Stimulated activated CD4-positive, alpha-beta T cell treated with anti-CD3 and anti-CD28 coated beads, Interleukin-1b, Interleukin-23, amount 100 ng/mL, for 48 hours (primary cell): ENCODE measurements at places on chromosomes 2 and 18.

DNA sequence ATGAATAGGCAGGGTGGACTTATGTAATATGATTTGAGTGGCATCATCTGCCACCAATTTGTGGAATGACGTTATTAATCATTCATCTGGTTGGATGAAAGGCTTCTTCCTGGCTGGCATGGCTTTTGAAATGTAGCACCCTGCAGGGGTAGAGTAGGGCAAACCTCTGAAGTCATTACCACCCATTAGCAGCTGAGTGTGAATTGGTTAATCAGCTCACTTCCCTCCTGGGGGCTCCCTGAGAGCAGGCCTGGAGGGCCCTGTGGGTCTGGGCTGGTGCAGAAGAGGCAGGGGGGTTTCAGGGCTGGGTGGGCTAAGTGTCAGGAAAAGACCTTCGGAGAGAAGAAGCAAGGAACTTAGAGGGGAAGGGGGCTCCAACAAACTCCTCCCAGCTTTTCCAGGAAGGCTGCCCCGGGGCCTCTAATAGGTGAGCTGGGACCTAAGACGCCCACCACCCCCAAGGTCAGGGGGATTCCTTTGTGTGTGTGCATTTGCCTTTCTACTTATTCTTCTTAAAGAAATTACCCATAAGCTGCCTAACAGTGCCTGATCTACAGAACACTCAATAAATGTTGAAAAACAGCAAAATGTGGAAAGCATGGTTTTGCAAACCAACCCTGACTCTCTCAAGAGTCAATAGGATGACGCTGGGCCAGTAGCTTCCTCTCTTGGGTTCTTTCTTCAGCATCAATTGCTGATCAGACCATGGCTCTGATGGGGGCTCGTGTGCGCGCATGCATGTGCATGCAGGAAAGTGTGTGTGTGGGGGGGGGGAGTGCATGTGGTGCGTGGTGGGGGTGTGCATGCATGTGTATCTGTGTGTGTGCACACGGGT, 49.7 kb upstream of the ZNF516 start:
- no peak for DNase-seq

DNA sequence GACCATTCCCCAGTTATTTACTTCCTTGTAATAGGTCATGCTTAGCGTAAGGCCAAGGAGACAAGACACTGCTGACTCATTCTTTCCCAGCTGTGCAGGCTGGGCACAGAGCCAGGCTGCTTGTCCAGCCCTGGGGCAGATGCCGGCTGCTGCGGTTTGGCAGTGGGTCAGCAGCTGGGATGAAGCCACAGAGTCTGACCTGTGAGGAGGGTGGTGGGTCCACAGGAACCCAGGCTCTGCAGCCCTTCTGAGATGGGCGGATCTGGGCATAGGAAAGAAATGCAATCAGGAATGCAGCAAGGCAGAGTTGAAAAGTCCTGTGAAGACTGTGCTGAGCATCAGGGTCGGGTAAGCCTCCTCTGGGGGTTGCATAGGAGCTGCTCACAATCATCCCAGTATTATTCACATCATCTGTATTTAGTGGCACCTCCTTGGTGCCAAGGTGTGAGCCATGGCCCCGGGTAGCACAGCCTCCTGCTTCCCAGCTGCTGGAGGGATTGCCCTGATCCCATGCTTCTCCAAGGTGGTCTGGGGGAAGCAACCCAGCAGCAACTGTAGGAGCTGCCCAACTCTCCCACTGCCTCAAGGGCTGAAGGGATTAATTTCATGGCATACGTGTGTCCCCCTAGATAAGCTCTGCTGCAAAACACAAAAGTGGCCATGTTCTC, 139.0 kb downstream of the DDX1 start:
- no peak for DNase-seq

DNA sequence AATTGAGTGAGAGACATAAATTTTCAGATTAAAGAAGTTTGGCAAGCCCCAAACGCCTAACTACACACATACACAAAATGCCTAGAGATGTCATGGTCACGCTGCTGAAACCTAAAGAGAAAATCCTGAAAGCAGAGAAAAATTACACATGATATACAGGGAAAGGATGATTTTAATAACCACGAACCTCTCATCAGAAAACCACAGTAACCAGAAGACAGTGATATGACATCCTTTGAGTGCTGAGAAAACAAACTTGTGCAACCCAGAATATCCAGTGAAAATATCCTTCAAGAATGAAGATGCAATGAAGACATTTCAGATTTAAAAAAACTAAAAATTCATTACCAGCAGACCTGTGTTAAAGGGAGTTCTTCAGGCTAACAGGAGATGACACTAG, 122.4 kb upstream of the LMAN1 start:
- DNase-seq = no peak

DNA sequence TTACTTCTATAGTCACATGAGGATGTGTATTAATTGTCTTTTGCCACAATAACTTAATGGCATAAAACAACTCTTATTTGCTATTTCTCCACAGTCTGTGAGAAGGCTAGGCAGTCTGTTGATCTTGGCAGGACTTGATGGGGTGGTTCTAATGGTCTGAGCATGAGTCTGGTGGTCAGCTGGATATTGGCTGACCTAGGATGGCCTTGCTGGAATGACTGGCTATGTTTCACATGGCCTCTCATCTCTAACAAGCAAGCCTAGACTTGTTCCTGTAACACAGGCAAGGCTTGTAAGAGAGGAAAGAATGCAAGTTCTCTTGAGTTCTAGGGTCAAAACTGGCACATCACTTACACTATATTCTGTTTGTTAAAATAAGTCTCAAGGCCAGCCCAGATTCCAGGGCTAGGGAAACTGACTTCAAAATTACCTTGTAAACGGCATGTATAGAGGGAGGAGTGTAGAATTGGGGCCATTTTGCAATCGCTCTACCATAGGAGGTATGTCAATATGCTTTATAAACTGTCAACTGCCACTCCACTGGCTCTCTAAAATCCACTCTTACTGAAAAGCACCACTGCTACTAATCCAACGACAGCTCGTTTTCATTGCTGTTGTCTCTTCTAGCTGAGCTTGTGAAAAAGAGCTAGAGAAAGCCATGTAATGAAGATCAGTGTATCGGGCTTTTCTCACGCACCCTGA, 325.0 kb upstream of the PKDCC start:
- no peak for DNase-seq

GRCh38 chr2:240451108-240451611, 15.7 kb downstream of the GPC1 start:
- no peak for DNase-seq

GRCh38 chr18:55323051-55323994, 264.7 kb downstream of the TCF4 start:
- no peak for DNase-seq

GRCh38 chr2:196502386-196502785, 137.1 kb upstream of the CCDC150 start:
- no peak for DNase-seq

- no peak for DNase-seq
Measured at GRCh38 chr18:45981821-45982220, 14.7 kb upstream of the EPG5 start.

- DNase-seq = no peak
Measured at GRCh38 chr18:50627594-50628532, 68.0 kb downstream of the MAPK4 start.

DNA sequence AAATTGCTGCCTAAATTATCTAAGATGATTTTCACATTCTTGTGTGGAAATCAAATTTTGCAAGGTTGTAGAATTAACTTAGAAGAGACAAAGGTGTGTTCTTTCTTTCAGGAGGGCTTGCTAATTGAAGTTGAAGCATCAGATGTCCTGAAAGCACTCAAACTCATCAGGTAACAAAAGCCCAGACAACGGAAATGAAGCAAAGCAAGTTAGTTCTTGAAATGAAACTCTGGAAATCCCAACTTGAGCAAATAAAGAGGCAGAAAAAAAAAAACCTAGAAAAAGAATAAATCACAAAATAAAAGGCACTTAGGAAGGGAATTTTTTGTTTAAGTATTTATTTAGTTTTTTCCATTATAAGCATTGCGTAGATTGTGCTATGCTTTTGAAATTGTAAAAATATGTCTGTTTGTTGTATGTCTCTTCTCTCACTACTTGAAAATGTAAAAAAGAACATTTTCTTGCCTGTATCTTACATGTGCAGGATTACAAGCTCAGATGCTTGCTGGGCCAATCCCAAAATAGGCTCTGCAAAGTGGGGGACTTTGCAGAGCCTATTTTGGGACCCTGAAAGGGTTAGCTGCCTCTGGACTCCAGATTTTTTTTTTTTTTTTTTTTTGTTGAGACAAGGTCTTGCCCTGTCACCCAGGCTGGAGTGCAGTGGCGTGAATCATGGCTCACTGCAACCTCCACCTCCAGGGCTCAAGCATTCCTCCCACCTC, 46.7 kb downstream of the FAM161A start:
- DNase-seq = no peak

DNA sequence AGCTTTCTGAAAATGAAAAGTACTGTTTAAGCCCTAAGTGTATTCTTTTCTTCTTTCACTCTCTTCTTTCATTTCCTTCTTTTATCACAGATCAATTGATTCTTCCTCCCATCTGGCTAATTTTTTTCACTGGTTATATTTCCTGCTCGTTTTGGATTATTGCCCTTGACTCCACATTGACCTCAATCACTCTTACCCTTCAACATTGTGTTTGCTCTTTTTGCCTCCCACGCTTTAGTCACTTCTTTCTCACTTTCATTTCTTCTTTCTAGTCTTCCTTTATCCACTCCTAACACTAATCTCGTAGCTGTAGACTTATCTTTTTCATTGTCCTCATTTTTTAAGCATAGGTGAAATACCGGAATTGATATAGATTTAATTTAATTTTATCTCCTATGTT, 320.3 kb upstream of the VRK2 start:
- DNase-seq = no peak

- DNase-seq = no peak
Measured at GRCh38 chr2:70098032-70098431, 10.8 kb downstream of the PCBP1 start.

- no peak for DNase-seq
Measured at GRCh38 chr2:127615511-127616166, 30.3 kb upstream of the GPR17 start.

DNA sequence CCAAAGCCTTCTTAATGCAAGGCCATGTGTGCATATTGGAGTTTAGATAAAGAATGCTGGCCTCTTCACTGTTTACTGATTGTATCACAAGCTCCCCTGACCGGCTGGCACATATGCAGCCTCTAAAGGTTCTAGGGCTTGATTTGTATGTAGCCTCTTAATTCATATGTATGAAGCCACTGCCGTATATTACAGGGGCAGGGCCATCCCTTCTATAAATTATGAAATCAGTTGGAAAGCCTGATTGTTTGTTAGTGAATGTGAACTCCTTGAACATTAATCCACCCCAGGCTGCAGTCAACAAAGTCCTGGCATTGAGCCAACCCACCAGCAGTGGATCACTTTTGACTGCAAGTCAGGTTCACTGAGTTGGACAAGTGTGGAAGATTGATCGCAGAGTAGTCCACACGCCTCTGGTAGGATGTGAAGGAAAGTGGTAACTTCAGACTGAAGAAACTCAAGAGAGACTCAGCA, 61.6 kb upstream of the PARD3B start:
- DNase-seq = no peak

- no peak for DNase-seq
Measured at GRCh38 chr18:8969639-8970390, 132.7 kb upstream of the NDUFV2 start.

DNA sequence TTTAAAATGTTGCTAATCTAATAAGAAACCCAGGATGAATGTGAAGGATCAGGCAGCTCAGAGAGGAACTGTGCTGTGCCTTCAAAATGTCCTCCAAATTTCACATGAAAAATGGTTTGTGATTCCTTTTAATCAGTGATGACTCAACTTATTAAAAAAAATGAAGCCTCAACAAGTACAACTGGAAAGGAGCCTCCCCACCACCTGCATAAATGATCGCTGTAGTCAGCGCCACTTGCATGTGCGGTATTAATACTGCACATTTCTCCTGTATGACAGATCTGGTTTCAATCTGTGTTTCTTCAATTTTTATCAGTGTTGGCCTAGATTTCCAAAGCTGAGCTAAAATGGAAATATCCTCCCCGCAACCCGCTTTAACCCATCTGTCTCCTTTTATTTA, 115.0 kb upstream of the TMEM200C start:
- no peak for DNase-seq

DNA sequence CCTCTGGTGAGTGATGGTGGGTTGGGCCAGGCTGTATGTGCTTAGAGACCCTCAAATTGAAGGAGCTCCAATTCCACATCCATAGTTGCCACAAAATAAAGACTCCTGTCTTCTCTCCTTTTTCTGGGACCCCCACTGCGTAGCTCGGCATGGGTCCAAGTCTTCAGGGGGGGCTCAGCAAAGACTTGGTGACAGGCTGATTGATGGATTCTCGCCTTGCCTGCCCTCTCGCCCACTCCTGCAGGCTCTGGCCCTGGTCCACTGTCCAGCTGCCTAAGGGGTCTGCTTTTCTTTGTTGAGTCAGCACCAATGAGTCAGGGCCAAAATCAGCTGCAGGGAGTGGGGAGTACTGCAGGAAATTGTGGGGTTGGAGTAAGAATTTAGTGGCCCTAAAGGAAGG, 21.5 kb downstream of the RPL37A start:
- no peak for DNase-seq

DNA sequence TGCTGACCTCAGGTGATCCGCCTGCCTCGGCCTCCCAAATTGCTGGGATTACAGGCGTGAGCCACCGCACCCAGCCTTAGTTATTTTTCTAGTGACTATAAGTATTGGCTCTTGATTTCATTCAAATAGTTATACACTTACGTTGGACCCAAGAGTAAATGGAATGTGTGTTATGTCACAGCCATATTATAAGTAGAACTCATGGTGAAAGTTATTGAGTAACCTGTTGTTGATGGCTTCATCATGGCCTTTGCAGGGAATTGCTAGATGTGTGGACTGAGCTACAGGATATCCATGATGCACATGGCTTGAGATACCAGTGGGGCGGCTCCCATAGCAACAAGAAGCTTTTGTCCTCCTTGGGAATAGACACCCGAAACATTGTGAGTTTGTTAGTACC, 44.7 kb downstream of the AFTPH start:
- no peak for DNase-seq

DNA sequence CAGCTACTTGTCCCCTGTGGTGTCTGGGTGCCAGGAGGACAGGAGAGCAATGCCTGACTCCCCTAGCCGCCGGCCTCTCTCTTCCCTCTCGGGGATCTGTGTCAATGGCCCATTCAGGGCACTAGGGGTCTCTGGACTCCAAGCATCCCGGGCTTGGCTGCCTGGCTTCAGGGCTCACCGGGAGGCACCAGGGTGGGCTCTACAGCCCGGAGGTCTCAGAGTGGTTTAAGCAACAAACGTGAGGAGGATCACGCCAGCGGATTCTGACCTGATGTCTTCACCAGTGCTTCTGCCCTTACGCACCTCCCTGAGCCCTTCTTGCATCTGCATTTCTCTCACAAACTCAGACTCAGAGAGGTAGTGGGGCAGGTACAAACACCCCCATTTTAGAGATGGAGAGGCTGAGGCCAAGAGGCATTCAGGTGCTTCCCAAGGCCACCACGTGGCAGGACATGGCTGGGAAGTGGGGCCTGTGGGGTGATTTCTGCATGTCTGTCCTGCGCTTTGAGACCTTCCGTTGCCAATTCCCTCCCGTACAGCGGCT, 243.0 kb downstream of the CELF4 start:
- DNase-seq = no peak

DNA sequence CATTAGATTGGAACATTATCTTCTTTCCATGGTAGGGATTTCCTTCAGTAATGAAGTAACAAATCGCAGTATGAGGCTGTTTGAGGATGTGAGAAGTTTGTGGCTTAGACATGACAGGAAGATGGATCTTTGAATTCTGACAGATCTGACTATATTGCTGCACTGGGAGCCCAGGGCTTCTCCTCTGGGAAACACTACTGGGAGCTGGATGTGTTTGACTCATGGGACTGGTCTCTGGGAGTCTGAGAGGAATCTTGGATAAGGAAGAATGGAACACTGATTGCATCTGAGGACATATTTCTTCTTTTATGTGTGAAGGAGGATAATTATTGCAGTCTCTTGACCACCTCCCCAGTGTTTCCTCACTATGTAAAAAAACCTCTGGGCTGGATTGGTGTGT, 77.2 kb upstream of the ST6GAL2 start:
- DNase-seq = no peak
